Stimulated activated naive CD8-positive, alpha-beta T cell treated with anti-CD3 and anti-CD28 coated beads, Interleukin-15, Interleukin-2, amounts not matched to agents 100 U/mL and 50 U/mL, for 24 hours (primary cell): ENCODE measurements at places on chromosomes 1 and 21.
A peak's percentile ranks its signal among the peaks of the same experiment; 100 is the strongest.

- peak; percentile 24 for DNase-seq
Observed at GRCh38 chr1:244054924-244055263, 3.8 kb downstream of the ZBTB18 start.

GRCh38 chr1:111110197-111110899 lies 29.5 kb downstream of the DRAM2 start:
- no peak for DNase-seq

- DNase-seq = no peak
Observed at GRCh38 chr1:162081316-162081715, 11.8 kb downstream of the NOS1AP start.

GRCh38 chr1:100456880-100457279 lies 81.1 kb upstream of the GPR88 start:
- no peak for DNase-seq

GRCh38 chr21:46183910-46184624 lies at the start of gene SPATC1L:
SPATC1L (minus strand) TSS chr21:46184459; CDS start chr21:46182816, 1,643 bp downstream.
- DNase-seq = peak; percentile 40

GRCh38 chr1:61089741-61090140 lies 7.4 kb downstream of the NFIA start:
- DNase-seq = no peak

GRCh38 chr1:201499191-201499590 lies 7.7 kb downstream of the CSRP1 start:
- no peak for DNase-seq

DNA sequence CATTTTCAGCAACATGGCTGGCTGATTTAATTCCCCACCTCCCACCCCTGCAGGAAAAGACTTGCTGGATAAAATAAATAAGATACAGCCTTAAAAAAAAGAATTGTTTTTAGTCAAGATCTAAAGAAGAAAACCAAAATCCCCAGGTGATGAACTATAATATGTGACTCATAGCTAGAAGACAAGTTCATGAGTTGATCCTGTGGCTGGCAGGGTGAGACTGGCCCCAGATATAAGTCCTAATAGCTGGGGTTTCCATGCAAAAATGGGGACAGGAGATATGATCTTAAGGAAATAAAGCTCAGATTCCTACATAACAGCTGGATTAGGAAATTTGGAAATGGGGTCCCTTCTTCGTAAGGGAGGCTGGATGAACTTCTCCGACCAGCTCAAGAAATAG lies 21.9 kb upstream of the RGSL1 start:
- DNase-seq = no peak

GRCh38 chr1:187938092-187938491 lies 1109.3 kb downstream of the PLA2G4A start:
- no peak for DNase-seq

GRCh38 chr1:85471558-85471957 lies 6.6 kb upstream of the DDAH1 start:
- no peak for DNase-seq

DNA sequence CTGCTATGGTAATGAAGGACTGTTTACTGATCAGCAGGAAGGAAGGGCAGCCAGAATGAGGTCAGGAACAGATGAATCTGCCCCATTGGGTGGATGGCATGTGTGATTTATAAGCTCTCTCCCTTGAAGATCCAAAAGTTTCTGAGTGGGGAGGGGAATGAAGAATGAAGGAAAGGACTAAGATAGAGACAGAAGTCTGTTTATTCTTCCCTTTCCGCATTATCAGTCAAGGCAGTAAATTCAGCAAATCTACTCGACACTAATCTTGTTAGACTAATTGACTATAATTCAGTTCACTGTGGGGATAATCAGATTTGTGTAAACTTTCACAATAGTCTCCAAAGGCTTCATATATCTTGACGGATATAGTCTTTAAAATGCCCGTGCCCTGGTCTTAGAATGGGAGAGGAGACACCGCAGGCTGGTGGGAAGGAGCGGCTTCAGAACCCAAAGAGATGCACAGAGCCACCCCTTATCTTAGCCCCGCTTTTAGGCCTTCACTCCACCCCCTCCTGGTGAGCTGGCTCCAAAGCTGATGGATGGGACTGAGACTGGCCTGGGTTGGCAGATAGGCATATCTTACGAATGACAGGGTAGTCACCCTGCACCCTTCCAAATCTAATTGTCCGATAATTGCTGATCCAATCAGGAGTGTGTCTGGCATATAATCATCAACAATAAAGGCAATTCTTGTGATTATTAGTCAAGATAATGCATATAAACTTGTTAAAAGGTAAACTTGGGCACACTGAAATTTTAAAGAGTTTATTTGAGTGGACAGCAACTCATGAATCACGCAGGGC lies 76.0 kb upstream of the PPM1J start:
- no peak for DNase-seq

GRCh38 chr1:62040450-62040849 lies 154.2 kb upstream of the L1TD1 start:
- DNase-seq = no peak

DNA sequence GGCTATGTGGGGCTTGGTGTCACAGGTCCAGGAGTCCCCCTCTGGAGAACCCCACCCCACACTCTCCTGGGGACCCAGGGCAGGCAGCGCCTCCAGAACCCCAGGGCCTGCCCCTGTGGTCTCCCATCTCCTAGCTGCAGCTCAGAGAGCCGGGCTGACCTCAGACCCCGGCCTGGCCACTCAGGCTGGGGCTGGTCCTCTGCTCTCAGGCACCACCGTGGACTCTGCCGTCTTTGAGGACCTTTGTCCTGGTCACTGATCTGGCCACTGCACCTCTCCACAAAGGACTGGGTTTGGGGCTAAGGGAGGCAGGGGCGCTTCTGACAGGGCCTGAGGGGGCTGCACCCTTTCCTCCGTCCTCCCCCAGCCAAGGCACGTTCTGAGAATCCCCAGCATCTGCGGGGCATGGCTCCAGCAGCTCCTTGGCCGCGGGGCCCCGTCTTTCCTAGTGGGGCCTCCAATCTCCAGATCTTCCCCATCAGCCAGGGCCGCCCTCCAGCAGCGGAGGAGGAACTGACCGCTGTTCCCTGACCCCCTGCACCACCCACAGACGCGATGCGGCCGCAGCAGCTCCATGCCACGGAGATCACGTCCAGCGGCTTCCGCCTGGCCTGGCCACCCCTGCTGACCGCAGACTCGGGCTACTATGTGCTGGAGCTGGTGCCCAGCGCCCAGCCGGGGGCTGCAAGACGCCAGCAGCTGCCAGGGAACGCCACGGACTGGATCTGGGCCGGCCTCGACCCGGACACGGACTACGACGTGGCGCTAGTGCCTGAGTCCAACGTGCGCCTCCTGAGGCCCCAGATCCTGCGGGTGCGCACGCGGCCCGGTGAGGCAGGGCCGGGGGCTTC lies 3.3 kb downstream of the VWA1 start:
- DNase-seq = no peak

GRCh38 chr1:205328476-205328875 lies 6.9 kb upstream of the NUAK2 start:
- no peak for DNase-seq
